Stimulated activated CD8-positive, alpha-beta memory T cell treated with anti-CD3 and anti-CD28 coated beads, Interleukin-7, amount 100 ng/mL, for 4 hours (primary cell): ENCODE measurements at places on chromosomes 3 and 15.

DNA sequence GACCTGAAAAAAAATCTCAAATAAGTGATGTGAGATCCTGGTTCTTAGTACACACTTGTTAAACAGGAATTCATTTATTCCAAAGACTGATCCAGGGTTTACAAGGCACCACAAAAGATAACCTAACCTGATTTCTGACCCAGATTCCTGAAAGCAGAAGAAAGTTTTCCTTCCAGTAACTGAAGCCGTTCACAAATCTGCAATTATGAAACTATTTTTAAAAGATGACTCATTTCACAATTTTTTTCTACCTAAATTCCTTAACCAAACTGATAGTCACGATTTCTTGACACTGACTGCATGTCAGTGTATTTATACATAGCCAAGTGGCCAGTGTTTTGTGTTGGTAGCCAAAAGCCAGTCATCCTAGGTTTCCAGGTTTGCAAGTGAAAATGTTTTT, 17.1 kb downstream of the SLC9A9 start:
- DNase-seq = no peak

GRCh38 chr3:83131236-83131635, 1369.8 kb upstream of the GBE1 start:
- no peak for DNase-seq

GRCh38 chr15:65042776-65043327, 2.3 kb upstream of the SLC51B start:
- DNase-seq = no peak

GRCh38 chr3:73036694-73037591, 24.5 kb upstream of the EBLN2 start:
- no peak for DNase-seq

- DNase-seq = no peak
Measured at GRCh38 chr15:41945221-41945620, 27.1 kb downstream of the EHD4 start.

DNA sequence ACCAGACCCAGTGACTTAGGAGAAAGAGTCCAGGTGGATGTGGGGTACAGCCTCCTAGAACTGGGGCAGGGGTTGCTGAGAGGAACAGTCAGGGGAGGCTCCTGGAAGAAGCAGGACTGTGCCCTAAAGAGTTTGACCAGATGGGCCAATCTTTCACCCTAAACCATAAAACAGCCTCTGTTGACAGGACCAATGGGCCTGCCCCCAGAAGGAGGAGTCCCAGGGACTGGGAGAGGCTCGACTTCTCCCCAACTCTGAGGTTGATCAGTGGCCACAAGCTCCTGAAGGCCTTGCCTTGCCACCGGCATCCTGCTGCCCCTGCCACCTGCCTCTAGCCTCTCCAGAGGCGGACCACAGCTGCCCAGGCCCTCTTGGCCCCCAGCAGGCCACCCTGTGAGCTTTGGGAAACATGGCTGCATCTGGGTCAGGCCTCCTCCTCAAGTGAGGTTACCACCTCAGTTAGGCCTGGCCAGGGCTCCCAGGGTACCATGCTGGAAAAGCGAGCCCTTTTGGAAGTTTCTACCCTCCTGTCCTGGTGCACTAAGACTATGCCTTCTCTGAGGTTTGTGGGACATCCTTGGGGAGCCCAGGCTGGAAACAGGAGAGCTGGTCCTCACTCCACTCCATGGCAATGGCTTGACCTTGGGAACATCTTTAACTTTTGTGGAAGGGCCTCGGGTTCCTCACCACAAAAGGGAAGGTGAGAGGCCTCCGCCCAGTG, 2.8 kb downstream of the VIPR1 start:
- DNase-seq = no peak

DNA sequence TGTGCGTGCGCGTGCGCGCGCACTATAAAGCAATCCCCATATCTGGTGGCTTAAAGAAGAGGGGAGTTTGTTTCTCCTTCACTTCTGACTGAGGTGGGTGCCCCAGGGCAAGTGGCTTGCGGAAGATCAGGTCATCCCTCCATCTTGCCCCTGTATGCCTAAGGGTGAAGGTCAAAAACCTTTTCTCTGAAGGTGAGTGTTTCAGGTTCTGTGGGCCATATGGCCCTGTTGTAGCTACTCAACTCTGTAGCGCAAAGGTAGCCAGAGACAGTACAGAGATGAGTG, 5.5 kb downstream of the ABTB1 start:
- DNase-seq = no peak

- DNase-seq = no peak
Measured at GRCh38 chr15:37220949-37221670, 120.8 kb upstream of the MEIS2 start.

- DNase-seq = no peak
Measured at GRCh38 chr3:9915254-9916141, 1.4 kb upstream of the IL17RC start.

DNA sequence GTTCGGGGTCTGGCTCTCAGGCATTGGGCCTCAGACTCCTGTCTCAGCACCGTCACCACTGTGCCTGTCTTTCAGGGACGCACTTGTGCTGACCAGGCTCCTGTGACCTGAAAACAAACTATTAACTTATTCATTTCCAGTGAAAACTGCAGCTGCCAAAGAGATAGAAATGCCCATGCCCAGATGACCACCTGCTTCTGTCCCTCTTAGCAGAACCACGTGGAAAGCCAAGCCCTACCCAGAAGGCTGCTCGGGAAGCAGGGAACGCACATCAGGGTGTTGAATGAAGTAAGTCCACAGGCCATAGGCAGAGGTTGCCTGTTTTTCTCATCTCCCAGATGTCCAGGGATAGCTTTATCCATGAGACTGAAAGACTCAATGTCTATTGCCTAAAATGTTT, 219.3 kb downstream of the EBLN2 start:
- no peak for DNase-seq

DNA sequence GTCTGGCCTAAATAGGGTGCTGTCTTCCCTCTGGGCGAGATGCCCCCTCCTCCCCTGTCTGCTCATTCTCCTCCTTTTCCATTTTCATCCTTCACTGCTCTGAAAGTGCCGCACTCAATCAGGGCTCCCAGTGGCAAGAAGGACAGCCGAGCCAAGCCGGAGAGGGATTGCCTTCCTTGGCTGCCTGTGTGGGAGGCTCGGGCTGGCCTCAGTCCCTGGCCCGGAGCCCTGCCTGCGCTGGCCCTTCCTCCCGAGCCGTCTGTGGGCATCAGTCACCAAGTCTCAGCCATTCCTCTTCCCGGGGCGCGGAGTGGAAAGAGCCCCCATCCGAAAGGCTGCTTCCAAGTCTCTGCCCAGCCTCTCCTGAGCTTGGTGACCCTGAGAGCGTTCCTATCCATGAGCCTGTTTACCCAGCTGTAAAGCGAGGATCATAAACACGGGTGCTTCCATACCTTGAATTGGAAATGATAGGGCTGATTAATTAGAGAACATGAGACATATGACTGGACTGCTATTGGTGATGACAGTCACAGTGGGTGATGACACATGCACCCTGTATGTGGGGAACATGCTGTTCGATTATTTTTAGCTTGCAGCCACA, 59.1 kb upstream of the TLE3 start:
- no peak for DNase-seq

- DNase-seq = no peak
Measured at GRCh38 chr3:130539005-130539404, 22.0 kb downstream of the COL6A6 start.

GRCh38 chr15:67691450-67691849, 133.9 kb upstream of the SKOR1 start:
- no peak for DNase-seq

GRCh38 chr3:45318689-45319088, 69.7 kb upstream of the LARS2 start:
- DNase-seq = no peak

- no peak for DNase-seq
Measured at GRCh38 chr3:149572796-149573414, 84.9 kb downstream of the WWTR1 start.

DNA sequence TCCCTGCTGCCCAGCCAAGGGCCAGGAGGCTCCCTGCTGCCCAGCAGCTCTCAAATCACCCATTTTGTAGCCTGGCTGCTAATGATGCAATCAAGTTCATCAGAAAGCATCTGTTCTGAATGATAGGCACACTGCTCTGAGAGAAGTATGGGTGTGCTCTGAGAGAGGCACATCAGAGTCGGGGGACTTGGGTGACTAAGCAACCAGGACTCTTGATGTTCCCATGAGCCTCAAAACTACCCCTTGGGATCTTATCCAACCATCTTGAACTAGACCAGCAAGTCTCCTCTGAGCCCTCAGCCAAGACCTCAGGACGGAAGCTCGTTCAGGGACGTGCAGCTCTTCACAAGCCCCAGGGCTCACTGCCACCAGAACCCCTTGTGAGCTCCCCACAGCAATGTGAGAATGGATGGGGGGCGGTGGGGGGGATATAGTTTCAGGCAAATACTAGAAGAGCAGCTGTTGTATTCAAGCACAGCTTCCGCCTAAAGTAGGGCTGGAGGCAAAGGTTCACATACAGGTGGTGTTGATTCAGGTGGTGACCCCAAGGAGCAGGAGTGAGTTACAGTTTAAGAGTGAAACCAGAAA, 52.2 kb upstream of the HES1 start:
- no peak for DNase-seq

GRCh38 chr15:32852771-32853170, 135.0 kb downstream of the GREM1 start:
- DNase-seq = no peak

DNA sequence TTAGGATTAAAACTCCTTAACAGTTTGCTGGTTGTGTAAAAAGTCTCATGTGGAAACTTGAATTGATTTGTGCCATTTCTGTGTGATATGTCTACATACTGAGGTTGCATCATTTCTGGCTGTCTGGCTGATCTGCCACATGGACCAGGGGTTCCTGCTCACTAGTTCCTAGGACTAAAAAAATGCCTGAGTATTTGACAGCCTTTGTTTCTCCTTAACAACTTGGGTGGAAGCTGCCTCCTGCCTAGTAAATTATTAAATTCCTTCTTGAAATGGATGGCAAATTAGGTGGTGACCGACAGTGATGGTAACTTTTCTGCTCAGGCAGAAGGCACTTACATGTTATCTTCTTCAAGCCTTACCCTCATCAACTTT, 226.9 kb upstream of the MRPL3 start:
- no peak for DNase-seq

DNA sequence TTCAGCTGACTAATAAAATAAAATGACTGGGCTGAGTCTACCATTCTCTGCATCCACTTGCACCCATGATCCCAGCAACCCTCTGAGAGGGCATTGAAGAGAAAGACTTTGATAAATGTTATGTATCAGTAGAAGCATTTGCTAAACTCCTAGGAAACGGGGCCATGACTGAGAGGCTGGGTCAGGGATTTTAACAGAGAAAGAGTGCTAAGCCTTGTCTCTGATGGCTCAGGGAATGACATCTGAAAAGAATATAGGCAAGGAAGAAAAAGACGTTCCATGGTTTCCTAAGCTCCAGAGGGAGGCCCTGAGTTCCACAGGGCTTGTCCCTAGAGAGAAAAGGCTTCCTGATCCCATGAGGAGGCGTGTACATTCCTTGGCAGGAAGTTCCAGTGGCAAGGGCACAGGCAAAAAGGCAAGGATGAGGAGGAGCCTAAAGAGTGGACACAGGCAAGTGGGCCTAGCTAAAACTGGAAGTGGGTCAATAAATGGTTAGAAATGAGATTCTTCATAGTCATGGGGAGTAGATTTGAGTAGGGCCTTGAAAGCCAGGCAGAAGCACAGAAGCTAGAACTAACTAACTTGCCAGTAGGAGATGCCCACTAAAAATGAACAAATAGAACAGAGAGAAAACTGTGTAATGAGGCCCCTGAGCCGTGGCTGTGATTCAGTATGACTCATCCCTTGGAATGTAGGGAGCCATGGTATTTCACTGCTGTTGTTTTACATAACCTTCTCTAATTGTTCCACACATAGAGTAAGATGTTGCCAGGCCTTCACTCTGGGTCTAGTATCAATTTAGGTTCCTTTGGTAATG, 44.9 kb upstream of the MANF start:
- no peak for DNase-seq
